Inflammatory macrophage (primary cell): ENCODE measurements at places on chromosomes 12 and 14.

GRCh38 chr14:41295734-41296133 is 310.9 kb upstream of the LRFN5 start:
- DNase-seq, result no peak

- peak; percentile 37 for DNase-seq
Measured at GRCh38 chr12:11758510-11759493, 109.3 kb downstream of the ETV6 start.

DNA sequence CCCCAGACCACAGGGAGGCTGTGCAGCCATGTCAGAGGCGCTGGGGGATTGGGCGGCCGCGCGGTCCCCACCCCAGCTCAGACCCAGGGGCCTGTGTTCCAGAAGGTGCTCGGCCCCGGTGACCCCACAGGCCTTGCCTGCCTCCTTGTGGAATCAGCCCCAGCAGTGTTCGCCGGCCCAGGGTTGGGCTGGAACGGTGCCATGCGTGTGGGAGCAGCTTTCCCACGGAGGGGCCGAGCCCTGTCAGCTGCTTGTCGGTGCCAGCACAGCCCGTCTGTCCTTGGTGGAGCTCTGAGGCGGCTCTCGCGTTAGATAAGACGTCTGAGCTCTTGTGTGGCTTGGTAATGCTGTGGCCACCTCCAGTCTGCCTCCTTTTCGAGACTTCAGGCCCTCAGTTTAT is 8.5 kb downstream of the ZFYVE21 start:
- DNase-seq, result no peak

GRCh38 chr12:131151558-131152345 is 198.0 kb downstream of the ADGRD1 start:
- DNase-seq, result no peak

DNA sequence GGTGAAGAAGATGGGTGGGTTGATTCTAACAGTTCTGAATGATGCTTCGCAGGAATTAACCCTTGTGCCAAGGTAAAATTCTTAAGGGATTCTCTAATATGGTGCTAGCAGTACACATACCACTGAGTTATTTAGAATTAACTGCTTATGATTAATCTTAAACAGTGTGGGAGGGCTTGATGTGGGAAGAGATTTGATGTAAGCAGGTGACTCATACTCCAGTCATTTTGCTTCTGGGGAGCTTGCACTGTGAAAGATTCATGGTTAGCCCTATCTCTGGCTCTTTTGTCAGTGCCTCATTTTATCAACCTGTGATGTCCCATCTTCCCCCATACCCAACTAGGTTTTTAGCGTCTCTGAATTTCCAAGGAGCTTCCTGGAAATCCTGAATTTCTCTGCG is 83.8 kb downstream of the NRXN3 start:
- DNase-seq, result peak; percentile 13

- DNase-seq, result no peak
Measured at GRCh38 chr14:69268763-69269162, 8.8 kb downstream of the GALNT16 start.

GRCh38 chr14:26765768-26766520 is 168.1 kb upstream of the NOVA1 start:
- DNase-seq, result peak; percentile 2
